Activated CD4-positive, alpha-beta T cell treated with anti-CD3 and anti-CD28 coated beads, Interleukin-2, amount 50 U/mL, for 24 hours (primary cell): ENCODE measurements at places on chromosomes 7 and 10.
A peak's percentile ranks its signal among the peaks of the same experiment; 100 is the strongest.

GRCh38 chr10:60714233-60714632 is 64.0 kb upstream of the CDK1 start:
- no peak for DNase-seq

DNA sequence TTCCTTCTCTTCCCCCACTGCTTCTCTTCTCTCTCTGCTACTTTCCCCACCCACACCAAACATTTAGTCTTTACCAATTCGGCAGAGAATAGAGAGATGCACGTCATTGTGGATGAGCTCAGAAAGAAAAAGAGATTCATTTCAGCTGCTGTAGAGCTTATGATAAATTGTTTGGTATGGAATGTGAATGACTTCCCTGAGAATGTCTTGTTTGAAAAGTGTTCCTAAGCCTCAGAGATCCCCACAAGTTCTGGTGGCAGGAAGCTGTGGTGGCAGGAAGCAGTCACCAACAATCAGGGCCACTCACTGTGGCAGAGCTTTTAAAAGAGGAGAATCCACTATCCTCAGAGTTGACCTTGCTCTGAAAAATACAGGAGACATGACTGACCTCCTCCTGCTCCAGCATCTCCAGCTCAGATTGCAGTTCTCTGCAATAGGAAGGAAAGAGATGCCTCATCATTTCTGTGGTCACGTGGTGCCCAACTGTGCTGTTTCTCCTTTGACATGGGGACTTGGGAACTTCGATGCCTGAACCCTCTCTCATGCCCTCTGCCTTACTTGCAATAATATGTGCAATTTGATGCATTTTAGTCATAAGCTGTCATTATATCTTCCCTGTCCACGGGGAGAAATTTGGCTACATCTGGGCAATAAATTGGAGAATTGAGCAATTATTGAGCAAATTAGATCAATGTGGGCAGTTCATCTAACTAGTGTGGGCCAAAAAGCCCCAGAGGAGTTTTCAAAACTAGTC is 76.5 kb downstream of the BMPER start:
- DNase-seq: no peak

DNA sequence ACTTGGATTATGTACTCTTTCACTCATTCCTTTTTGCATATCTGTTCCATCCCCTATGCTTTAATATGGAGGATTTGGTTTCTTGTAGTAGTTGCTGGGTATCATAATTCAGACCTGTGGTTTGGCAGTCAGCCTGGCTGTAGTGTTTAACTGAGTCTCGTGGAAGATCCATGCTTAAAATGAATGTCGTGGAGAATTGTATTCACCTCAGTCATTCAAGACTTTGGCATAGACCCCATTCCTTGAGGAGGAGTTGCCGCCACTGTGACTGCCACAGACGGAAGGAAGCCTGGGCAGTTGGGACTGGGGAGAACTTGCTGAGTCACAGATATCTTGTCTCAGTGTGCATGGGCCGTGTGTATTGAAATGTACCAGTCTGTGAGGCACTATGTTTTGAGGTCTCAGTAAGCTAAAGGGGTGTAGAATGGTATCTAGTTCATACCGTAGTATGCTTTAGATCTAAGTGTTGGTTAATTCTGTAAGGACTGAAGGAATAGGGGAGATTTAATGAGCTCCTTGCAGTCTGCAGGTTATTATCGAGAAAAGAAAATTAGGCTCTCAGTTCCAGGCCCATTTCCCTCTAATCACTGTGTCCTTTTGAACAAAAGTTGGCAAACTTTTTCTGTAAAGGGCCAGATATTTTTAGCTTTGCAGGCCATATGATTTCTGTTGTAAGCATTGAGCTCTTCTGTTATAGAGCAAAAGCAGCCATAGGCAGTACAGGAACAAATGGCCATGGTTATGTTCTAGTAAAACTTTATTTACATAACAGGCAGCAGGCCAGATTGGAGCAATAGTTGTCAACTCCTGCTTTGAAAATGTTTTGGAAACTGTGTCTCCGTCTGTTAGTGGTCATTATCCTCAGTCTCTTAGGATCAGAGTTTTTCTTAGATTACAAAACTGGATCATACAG is 76.8 kb downstream of the TPST1 start:
- DNase-seq: no peak

DNA sequence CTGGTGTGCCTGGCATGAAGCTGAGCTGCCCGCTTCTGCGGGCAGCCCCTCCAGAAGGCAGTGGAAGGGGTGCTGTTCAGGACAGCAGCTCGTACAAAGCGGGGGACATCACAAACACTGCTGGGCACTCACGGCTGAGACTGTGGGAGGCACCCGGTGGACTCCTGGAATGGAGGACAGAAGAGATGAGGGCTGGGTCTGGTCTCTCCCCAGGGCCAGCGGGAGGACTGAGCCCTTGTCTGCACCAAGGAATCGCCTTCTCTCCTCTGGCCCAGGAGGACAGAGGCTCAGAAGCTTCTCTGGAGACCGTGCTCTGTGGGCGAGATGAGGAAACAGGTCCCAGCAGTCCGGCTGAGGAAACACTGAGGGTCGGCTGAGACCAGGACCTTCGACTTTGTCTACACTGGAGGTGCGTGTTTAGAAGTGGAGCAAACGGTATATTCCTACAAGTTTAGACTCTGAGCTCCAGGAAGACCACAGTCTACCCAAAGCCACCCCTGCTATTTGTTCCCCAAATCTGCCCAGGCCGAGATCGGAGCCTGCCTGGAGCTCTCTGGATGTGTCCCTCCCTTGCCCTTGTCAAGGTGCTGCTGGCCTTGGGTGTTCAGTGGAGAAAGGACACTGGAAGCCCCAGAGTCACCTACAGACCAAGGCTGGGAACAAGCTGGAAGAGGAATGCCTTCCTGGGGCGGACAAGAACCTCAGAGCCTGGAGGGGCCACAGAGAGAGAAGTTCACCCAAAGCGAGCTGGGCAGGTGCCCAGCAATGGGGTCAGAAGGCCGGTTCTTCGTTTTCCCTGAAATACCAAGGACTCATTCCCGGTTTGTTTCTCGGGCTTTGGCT is 12.9 kb upstream of the INPP5A start:
- no peak for DNase-seq

- peak; percentile 92 for DNase-seq
These were observed at the start of gene MRPS17 for GRCh38 chr7:55951637-55952351. MRPS17 (plus strand) TSS chr7:55951877; CDS start chr7:55953196, 1,319 bp downstream.

DNA sequence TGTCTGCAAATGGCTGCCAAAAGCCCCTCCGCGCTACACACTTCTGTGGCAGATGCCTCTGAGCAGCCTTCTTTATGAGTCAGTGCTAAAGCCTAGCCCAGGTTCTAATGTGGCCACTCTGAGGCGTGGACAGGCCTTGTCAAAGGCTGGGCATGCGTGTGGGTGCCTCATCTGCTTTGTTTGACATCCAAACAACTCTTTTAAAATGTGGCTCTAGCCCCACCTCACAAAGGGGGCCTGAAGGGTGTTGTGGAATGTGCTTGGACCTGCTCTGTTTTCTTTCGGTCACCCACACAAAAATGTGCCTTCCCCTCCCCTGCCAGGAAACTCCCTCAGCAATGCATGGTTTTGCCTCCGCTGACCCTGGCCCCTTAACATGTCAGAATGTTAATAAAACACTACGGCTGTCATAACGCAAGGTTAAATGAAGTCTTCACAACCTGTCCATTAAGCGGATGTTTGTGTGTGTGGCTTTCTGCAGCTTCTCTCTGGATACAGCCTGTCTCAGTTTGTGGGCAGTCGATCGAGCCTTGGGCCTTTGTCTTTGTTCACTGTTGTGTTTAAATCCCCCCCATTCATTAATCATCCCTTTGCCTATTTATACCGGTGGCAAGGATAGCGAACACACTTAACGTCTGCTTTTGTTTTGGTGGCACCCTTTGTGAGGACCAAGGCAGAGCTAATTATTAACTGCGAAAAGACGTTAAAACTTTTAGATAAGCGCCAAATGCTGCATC is 718.9 kb downstream of the LRMDA start:
- no peak for DNase-seq

GRCh38 chr10:91887272-91888076 is 21.8 kb downstream of the FGFBP3 start:
- DNase-seq: no peak
